ENCODE measurements at places on chromosomes 12 and 14. TPM values are rescaled to one million over a fixed set of nuclear protein-coding genes. Genes with fewer than 3 reads are reported as not detected.

GRCh38 chr12:43336962-43337555 lies 214.9 kb downstream of the ADAMTS20 start:
- no peak for DNase-seq

- DNase-seq: peak; percentile 66
Observed at GRCh38 chr14:76152333-76152681, 585 bp downstream of the GPATCH2L start.

DNA sequence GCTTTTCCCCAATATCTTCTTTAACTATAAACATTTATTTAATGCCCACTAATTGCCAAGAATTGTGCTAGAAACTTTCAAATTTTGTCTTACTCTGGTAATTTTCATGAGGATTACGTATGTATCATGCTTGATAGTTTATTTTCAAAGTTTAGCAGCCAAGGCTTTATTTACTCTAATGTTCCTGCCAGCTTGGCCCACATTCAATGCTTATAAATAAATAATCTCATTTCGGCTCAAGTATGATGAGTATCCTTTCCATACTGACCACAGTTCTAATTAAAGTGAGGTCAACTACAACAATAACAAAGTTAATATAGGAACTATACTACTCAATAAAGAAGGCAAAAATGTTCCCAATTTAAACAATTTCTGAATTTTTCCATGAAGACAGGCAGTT lies 259.2 kb downstream of the MED13L start:
- DNase-seq: no peak

DNA sequence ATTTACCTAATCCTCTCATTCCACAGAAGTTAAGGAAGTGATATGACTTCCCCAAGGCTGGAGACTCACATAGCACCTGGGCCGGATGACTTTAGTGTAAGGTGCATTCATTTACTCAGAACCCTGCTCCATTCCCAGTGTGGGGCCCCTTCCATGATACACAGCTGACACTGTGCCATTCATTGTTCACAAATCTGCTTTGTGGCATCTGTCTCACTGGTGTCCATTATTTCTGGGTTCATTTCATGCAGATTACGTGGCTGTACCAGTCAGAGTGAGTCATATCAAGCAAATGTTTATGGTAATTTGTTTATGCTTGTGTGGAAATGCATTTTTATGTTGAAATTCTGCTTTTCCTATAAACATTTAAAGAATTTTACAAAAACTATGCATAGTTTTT lies 5.2 kb downstream of the ANO4 start:
- DNase-seq: no peak

DNA sequence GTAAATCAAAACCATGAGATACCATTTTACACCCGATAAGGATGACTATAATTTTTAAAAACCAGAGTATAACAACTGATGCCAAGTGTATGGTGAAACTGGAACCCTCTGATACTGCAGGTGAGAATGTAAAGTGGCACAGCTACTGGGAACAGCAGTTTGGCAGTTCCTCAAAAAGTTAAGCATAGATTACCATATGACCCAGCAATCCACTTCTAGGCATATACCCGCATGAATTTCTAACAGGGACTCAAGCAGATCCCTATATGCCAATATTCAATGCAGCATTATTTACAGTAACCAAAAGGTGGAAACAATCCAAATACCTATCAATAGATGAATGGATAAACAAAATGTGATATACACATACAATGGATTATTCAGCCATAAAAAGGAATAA lies 57.4 kb downstream of the BAZ1A start:
- DNase-seq: no peak

GRCh38 chr14:75614179-75614578 lies 35.8 kb downstream of the FLVCR2 start:
- no peak for DNase-seq

DNA sequence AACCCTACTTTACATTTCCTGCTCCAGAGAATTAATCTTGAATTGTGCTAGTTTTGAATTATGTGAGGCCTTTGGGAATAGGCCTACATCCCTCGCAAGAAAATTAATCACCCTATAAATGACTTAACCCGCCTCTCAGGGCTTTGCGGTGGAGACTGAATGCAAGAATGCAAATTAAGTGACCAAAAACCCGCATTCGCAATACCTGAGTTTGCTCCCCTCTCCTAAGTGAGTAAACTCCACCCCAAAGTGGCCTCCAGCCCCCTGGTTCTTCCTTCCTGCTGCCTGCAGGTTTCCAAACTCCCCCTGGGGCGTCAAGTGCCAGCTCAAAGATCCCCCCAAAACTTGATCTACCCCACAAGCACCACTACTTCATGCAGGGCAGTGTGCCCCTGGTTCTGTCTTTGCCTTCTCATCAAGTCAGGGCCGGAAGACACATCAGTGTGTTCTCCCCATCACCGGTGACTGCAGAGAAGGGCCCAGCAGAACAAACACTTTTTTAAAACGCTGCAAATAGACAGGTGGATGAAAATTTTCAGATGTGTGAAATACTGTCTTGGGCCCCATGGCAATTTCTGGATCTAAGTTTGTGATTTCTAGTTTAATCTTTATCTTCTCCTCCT lies 644.7 kb downstream of the VRK1 start:
- DNase-seq: no peak

- no peak for DNase-seq
Observed at GRCh38 chr12:25040593-25040992, 91.7 kb upstream of the BCAT1 start.

- no peak for DNase-seq
Observed at GRCh38 chr12:120579179-120579578, 2.0 kb downstream of the POP5 start.

GRCh38 chr12:92183575-92183974 lies 37.9 kb upstream of the BTG1 start:
- DNase-seq: no peak

GRCh38 chr14:21384494-21384851 lies 654 bp upstream of the SUPT16H start:
- DNase-seq: no peak

GRCh38 chr12:55974308-55974730 lies 441 bp downstream of the RAB5B start:
- DNase-seq: peak; percentile 66

DNA sequence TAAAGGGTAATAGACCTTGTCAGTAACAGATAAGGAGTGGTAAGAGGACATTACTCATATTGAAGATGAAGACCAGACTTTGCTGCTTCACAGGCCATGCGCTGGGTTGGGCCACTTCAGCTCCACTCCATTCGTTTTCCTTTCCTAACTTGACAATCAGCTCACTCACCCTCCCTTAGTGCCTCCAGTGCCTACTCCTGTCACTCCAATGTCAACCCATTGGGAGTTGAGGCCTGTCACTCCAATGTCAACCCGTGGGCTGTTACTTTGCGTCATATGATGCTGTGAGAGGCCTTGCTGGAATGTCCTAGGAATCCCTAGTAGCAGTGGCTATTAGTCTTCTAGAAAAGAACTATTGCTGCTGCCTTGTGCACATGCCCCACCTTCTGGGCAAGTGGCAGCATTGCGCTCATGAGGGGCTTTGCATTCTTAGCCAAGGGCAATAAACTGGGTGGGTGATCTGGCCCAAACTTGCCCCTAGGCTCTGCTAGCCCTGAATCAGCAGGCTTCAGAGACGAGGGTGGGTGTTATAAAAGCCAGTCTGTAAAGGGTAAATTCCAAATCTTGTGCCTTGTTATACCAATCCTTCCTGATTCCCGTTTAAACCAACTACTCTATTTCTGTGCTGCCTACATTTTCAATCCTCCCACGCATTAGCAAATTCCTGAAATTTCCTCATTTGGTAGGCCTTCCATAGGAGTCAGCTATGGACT lies 36.1 kb downstream of the BAZ2A start:
- no peak for DNase-seq

- DNase-seq: no peak
Observed at GRCh38 chr14:63039866-63040265, 5.4 kb downstream of the KCNH5 start.

The KLC1 gene
- 88.0 TPM for total RNA-seq

The CLEC4A gene
- total RNA-seq: 0.70 TPM

The NFE2 gene
- total RNA-seq: 0.14 TPM

The OTX2 gene
- not detected for total RNA-seq

The ACSS3 gene
- total RNA-seq: 2.0 TPM

The SLC17A8 gene
- total RNA-seq: 2.3 TPM

The HHIPL1 gene
- total RNA-seq: 0.31 TPM

The ADGRD1 gene
- total RNA-seq: 5.8 TPM

The CACNA2D4 gene
- 5.1 TPM for total RNA-seq

Measured in left colon (tissue), 2 donors.